ENCODE measurements at places on chromosomes 2 and 18.

DNA sequence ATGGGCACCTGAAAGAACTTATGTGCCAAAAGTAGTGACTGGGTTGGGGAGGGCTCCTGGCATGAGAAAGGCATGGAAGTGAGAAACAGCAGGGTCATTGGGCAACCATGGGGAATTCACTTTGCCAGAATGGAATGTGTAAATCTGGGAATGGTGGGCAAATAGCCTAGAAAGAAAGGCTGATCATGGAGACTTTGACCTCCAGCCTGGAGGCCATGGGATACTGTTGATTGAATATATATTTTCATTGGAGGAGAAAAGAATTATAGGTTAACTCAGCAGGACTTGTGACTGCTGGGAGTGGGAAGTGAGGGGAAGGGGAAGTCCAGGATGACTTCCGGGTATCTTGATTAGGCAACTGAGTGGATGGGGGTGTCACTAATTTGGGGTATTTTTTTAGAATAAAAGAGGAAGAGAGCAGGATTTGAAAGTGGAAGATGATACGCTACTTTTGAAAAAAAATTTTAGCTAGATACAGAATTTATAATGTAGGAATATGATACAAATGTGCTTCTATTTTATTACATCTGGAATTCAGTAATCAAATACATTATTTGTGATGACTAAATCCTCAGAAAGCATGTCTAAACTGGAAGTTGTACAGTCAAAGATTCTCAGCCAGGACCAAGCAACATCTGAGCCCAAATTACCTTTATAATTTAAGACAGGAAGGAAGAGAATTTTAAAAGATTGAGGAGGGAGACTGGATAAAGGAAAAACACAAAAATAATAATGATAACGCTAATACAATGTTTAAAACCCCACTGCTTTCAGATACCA, 116.2 kb downstream of the GATA6 start:
- DNase-seq: no peak

- no peak for DNase-seq
Observed at GRCh38 chr18:50240080-50240563, 26.2 kb downstream of the CFAP53 start.

DNA sequence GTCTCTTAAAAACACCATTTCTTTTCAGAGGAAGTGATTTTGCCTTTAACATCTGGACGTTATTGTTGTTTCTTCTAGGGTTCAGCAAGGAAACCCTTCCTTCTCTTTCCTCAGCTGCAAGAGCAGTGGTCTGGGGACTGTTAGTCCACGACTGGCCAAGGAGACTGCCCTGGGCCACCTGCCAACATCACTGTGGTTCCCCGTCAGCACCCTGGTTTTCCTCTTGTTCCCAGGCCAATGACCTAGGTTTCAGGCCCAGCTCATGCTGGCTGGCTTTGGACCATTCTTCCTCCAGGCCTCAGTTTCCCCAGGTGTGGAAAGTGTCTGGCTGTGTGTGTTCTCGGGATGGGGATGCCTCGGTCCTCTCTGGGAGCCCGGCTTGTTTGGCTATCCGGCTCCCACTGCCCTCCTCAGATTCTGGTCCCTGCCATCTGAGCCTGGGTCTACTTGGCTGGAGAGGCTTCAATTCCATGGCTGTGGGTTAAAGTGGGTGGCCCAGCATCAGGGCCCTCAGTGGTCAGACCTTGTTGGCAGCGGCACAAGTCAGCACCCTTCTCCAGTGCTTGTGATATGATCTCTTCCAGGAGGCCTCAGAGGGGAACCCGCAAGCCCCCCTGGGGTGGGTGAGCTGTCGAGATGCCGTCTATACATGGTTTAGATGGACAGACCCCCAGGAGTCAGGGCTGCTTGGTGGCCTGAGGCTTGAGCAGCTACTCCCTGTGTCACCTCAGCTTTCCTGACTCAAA, 234.3 kb upstream of the HS6ST1 start:
- no peak for DNase-seq

DNA sequence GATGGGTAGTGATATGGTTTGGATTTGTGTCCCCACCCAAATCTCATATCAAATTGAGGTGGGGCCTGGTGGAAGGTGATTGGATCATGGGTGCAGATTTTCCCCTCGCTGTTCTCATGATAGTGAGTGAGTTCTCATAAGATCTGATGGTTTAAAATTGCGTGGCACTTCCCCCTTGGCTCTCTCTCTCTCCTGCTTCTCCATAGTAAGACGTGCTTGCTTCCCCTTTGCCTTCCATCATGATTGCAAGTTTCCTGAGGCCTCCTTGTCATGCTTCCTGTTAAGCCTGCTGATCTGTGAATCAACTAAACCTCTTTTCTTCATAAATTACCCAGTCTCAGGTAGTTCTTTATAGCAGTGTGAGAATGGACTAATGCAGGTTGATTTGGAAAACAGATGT, 223.2 kb upstream of the APCDD1 start:
- DNase-seq: no peak

DNA sequence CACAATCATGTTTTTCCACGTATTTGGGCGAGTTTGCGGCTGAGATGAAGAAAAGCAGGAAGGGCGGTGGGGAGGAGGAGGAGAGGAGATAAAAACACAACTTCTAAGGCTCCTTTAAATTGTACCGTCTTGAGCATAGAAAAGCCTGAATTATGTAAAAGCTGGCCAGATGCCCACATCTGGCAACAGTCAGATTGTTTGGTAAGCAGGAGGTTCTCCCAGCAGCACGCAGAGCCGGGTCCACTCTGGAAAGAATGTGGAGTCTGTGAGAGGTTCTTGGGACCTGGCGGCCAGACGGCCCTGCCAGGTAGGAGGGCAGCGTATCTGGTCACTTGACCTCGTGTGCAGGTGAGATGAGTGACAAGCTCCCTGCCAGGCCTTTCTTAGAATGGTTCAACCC, 215.3 kb upstream of the APCDD1 start:
- DNase-seq: no peak

DNA sequence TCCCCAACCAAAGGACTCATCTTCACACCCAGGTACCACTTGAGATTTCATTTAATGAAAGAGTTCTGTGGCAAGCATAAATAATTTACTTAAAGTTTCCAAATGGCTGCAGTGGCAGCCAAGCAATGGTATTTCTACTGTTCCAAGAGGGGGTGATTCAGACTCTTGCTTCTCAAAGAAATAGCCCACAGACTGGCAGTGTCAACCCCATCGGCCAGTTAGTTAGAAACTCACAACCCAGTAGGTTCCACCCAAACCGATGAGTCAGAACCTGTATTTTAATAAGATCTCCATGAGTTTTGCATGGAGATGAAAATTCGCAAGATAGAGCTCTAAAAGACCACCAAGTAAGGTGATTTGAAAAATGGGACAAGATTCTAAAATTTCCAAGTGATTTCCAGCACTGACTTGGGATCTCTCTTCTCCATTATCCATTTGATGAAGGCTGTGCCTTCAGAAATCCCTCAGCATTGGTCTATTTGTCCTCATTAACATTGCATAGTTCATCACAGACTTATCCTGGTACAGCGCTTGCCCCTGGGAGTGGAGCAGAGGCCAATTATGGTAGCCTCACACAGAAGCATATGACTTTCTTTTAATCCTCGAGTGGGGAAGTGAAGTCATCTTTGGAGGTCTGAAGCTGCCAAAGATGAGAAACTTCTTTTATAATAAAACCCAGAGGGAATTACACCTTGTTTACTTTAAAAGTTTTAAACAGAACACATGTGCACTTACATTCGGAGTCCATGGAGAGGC, 361.4 kb upstream of the ID2 start:
- no peak for DNase-seq

DNA sequence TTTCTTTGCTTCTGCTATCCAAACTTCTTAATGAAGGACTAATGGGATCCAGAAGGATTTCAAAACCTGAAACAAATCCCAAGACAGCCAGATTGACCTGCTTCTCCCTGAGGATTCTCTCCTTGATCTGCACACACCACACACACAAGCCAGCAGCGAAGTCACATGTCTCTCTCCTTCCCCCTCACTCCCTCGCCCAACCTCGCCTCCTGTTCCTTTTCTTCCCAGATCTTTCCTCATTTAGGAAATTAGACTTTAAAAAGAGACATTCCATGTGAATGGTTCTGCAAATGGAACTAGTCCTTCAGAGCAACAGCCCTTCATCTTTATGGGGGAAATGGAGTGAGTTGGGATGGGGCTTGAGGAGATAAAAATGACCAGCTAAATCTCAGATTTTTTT, 639.1 kb upstream of the SETBP1 start:
- DNase-seq: no peak

DNA sequence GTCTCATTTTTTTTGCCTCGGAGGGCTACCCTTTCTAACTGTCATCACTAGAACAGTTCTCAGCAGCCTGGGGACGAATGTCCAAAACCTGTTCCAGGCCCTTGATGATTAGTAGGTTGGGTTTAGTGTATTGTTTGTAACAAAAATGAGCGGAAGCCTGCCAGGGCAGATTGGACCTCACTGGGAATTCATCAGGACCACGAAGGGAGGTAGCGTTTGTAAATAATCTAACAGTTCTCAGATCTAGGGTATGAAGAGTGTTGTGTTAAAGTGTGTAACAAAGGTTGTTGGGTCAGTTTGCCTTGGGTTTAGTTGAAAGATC, 799 bp downstream of the CEP68 start:
- no peak for DNase-seq

GRCh38 chr2:33644215-33644614, 45.1 kb upstream of the FAM98A start:
- no peak for DNase-seq

DNA sequence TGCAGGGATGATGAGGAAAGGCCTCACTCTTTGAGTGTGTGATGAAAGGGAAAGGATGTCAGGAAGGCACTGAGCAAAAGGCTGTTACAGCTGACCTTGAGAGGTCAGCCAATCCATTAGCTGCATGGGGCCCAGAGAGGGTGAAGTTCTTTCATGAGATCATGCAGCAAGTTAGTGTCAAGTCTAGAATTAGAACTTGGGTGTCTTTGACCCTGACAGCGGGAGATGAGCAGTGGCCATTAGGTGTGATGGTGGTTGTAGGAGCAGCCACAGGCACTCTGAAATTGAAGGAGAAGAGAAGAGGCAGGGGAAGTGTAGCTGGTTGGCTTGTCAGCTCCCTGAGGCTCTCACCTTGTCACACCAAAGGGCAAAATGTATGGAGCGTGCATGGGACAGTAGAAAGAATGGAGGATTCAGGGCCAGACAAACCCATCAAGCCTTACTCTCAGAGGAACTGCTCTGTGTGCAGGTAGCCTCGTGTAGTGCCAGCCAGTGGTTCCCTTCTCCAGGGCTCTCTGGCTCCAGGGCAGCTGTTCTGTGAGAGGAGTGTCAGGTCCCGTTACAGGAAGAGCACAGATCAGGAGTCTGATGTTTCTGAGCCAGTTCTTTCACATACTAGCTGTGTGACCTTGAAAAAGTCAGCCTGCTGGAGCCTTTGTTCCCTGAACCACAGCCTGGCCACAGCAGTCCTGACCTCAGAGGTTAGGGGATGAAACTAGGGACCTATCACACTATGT, 35.9 kb downstream of the MAP4K4 start:
- DNase-seq: no peak

DNA sequence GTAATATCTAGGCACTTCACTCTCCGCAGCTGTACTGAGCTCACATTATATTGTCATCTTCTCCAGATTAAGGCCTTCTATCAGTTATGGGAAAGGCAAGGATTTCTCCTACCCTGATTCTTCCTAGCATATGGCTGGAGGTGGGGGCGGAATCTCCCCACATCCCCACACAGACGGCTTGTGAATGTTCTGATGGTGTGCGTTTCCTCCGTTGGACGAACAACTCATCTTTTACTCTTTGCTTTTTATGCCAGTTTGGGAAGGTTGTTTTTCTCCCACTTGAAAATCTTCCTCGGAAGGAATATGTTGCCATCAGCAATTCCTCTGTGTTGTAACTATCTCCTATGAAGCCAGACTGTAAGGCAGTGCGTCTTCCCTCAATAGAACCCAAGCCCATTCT, 24.3 kb downstream of the KLHL29 start:
- no peak for DNase-seq

- no peak for DNase-seq
Observed at GRCh38 chr2:105915005-105915558, 170.4 kb downstream of the NCK2 start.

DNA sequence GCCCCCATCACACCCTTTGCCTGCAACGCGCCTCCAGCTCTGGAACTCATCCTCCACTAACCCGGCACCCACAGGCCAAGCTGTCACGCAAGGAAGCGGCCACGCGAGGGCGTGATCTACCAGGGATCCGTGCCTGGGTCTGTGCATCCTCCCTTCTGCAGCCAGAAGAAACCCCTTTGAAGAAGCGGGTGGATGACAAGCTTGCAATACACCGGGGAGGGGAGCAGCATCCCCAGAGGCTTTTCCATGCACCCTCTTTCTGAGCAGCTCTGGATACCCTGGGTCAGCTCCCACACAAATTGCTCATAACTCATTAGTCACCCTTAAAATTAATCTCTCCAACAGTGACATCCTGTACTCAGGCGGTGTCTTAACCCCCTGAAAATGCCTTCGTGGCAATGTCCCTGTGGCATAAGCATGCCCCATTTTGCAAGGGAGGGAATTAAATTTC, 47.6 kb downstream of the PDCL3 start:
- DNase-seq: peak; percentile 66

- DNase-seq: peak; percentile 66
Observed at GRCh38 chr2:170973492-170974303, 44.6 kb downstream of the GORASP2 start.

GRCh38 chr2:152440049-152440448, 105.1 kb downstream of the FMNL2 start:
- DNase-seq: no peak

DNA sequence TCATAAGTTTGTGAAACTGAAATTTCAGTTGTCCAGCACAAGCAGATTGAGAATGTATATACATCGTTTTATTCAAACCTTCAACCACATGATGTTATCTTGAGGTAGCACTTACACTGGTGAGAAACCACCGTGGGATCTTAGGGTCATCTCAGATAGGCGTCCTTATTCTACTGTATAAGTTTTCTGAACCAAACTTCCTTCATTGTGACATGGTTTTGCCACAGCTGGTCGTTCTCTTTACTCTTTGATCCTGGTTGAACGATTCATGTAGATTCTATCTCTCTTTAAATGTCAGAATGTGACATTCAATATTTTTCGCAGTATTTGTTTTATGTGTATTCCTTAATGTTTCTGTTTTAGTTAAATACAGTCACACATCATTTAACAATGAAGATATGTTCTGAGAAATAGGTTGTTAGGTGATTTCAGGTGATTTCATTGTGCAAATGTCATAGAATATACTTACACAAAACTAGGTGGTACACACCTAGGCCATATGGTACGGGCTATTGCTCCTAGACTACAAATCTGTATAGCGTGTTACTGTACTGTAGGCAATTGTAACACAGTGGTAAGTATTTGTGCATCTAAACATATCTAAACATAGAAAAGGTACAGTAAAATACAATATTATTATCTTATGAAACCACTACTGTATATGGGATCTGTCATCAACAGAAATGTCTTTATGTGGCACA, 17.9 kb upstream of the ARHGAP25 start:
- no peak for DNase-seq

DNA sequence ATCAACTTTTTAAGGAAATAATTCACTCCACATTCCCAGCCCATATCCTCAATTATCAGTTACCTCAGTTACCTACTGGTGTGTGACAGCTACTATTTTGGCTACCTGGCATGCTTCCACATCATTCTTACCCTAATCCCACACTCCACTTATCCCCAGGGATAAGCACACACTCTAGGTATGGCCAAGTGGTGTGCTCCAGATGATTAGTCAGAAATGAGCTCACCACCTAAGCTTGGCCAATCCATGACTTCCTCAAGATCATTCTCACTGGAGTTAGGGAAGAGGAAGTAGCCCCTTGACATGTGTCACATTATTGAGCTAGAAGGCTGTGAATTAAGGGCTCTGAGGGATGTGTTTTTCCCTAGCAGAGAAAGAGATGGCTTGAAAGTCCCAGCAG, 20.9 kb upstream of the SMAD4 start:
- no peak for DNase-seq
